Ovary (tissue), 10 donors: ENCODE measurements at places on chromosomes 2 and 18.

DNA sequence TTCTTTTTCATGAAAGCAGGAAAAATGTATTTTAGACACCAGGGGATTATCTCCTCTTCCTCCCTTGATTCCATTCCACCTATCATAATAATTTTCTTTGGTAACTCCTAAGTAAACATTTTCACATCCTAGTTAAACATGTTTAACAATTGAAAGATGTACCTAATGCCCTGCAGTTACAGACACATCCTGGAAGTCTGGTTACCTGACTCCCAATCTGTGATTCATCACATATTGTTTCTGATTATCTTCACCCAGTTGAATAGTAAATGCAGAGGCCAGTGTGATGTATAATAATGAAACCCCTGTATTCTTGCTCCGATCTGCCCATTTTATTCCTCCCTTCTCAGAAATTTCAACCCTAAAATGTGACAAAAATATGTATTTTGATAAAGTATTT lies 1237.6 kb upstream of the LRRTM1 start:
- DNase-seq: no peak
- H3K4me3 ChIP-seq: no peak overlapping the region
- H3K36me3 ChIP-seq: no peaks in the 10 kb centered on the region
- no peaks in the 10 kb centered on the region for H3K27me3 ChIP-seq

DNA sequence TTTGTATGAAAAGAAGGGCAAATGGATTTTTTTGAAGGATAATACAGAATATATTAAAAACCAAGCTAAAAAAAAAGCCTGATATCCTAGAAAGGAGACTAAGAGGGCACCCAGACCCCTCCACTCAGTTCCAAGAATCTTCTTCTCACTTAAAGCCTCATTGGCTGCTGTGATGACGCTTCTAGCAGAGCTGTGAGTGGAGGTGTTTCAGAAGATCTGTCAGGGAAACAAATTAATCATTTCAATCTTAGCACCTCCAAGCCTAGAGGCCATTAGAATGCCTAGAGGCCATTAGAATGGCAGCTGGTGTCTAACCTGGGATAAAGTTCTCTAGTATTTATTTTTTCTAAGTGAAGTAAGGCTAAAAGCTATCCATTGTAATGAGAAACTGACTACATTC lies 164.2 kb upstream of the TMEM200C start:
- H3K36me3 ChIP-seq: no peaks in the 10 kb centered on the region
- no peak overlapping the region for H3K27ac ChIP-seq
- H3K4me1 ChIP-seq: no peaks in the 10 kb centered on the region
- H3K4me3 ChIP-seq: no peak overlapping the region
- no peaks in the 10 kb centered on the region for H3K27me3 ChIP-seq
- no peak for DNase-seq

GRCh38 chr2:31274401-31275075 lies 40.6 kb downstream of the EHD3 start:
- DNase-seq: no peak
- H3K27ac ChIP-seq: no peak overlapping the region
- no peak overlapping the region for H3K4me3 ChIP-seq
- no peaks in the 10 kb centered on the region for H3K36me3 ChIP-seq

GRCh38 chr2:69166812-69167468 lies 154.0 kb downstream of the ANTXR1 start:
- H3K36me3 ChIP-seq: no peaks in the 10 kb centered on the region
- no peak overlapping the region for H3K27ac ChIP-seq
- DNase-seq: no peak
- no peaks in the 10 kb centered on the region for H3K27me3 ChIP-seq
- H3K4me1 ChIP-seq: peaks cover 25% of the 10 kb centered on the region
- no peak overlapping the region for H3K4me3 ChIP-seq

DNA sequence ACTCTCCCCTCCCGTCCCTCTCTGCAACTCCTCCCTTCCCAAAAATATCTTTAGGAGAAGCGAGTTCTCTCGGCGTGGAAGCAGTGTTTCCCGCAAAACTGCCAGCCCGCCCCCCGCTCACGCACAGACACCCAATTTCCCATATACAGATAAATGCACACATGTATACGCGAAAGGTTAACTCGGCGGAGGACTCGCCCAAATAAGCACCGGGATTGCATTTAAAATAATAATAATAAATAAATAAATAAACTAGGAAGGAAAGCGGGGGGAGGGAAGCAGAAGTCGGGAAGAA lies 70.0 kb upstream of the PSMD14 start:
- DNase-seq: no peak
- peaks cover 3% of the 10 kb centered on the region for H3K4me1 ChIP-seq
- H3K27me3 ChIP-seq: no peaks in the 10 kb centered on the region
- H3K36me3 ChIP-seq: no peaks in the 10 kb centered on the region
- H3K4me3 ChIP-seq: peak overlapping the region; percentile 52
- H3K27ac ChIP-seq: no peak overlapping the region

GRCh38 chr2:80326214-80326613 lies 21.7 kb upstream of the LRRTM1 start:
- no peak overlapping the region for H3K27ac ChIP-seq
- no peaks in the 10 kb centered on the region for H3K4me1 ChIP-seq
- H3K36me3 ChIP-seq: no peaks in the 10 kb centered on the region
- no peaks in the 10 kb centered on the region for H3K27me3 ChIP-seq
- DNase-seq: no peak

DNA sequence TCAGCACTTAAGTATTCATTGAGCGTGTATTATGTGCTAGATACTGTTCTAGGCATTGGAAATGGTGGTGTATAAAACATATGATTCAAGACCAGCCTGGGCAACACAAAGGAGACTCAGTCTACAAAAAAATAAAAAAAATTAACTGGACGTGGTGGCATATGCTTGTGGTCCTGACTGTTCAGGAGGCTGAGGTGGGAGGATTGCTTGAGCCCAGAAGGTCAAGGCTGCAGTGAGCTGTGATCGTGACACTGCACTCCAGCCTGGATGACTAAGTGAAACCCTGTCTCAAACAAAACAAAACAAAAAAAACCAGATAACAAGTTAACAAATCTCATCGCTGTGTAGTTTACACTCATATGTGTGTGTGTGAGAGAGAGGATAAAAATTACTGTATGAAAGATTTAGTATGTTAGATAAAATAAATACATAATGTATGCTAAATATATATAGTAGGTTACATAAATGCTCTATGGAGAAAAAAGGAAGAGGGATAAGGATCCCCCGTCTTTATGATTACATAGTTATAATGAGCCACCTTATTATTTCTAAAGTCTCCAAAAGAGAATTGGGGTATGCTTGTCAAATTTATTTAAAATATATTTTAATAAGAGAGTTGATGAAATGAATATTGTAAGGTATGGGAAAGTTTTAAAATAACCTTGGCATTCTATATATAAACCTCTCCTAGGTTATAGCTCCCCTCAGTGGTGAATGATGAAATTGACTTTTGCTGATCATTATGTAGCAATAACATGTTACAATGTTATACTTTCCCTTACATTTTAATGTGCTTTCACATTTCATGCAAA lies 69.2 kb downstream of the EHBP1 start:
- no peak overlapping the region for H3K4me3 ChIP-seq
- H3K4me1 ChIP-seq: peaks cover 6% of the 10 kb centered on the region
- H3K27ac ChIP-seq: peak overlapping the region; percentile 24
- no peaks in the 10 kb centered on the region for H3K36me3 ChIP-seq
- H3K27me3 ChIP-seq: no peaks in the 10 kb centered on the region

DNA sequence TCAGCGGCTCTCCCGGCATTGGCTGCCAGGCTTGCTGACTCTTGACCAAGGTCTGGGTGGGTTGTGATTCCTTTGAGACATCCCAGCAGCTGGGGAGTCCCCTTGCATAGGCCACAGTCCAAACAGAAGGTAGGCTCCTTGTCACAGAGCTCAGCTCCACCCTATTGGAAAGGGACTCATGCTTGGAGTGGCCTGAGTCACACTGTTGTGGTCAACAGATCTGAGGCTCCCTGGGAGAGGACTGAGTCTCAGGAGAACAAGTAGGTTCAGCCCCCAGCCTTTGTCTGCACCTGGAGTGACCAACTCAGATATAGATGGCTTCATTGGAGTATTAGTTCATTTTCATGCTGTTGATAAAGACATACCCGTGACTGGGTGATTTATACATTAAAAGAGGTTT lies 32.1 kb upstream of the SH3BP4 start:
- no peak for DNase-seq
- no peak overlapping the region for H3K4me3 ChIP-seq
- peaks cover 1% of the 10 kb centered on the region for H3K4me1 ChIP-seq
- H3K27me3 ChIP-seq: no peaks in the 10 kb centered on the region
- H3K27ac ChIP-seq: no peak overlapping the region
- no peaks in the 10 kb centered on the region for H3K36me3 ChIP-seq

DNA sequence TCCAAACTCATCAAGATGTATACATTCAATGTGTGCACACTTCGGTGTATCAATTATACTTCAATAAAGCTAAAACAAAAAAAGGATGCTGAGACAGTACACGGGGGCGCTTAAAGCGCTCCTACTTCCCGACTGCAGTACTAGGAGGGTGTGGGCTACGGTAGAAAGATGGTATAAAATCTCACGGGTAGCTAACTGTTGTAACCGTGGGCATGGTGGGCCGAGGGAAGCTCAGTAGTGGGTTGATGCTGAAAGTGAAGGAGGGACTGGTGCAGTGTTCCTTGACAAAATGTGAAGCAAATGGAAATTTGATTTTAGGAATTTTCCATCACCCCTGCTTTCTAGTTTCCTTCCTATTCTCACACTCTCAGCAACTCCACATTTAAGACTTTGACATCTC lies 42.6 kb upstream of the DARS1 start:
- H3K36me3 ChIP-seq: no peaks in the 10 kb centered on the region
- no peak overlapping the region for H3K4me3 ChIP-seq
- no peak overlapping the region for H3K27ac ChIP-seq
- no peaks in the 10 kb centered on the region for H3K27me3 ChIP-seq
- H3K4me1 ChIP-seq: peaks cover 2% of the 10 kb centered on the region

DNA sequence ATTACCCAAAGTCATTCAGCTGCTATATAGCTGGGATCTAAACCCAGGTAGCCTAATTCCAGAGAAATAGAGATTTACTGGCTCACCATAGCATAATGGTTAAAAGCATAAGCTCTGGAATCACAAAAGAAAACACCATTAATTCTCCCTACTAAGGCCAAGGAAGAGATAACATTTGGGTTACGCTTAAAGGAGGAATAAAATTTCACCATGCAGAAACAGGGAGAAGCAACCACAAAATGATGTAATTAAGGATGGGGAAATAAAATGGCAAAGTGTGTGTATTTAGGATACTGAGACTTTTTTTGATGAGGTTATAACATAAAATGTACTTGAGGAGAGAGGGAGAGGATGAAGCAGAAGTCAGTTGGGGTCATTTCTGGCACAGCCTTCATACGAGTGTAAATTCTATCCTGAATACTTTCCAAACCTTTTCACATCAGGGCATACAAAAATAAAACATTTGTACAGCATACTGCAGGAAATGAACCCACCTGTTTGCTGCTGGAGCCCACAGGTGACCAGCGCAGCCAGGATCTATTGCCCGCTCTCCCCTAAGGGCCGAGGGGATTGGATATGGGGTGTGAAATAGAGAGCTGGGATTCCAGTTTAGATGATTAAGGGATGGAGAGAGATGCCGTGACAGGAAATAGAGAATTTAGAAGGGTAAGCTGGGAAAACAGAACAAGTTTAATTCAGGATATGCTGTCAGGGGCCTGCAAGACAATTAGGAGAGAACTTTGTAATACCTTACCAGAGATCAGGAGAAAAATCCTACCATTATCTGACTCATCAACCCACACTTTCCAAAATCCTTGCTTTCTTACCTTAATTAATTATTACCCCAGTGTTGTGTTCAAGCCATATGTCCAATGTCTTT lies 43.8 kb upstream of the SERTAD2 start:
- DNase-seq: no peak
- H3K27me3 ChIP-seq: no peaks in the 10 kb centered on the region
- H3K27ac ChIP-seq: no peak overlapping the region
- no peak overlapping the region for H3K4me3 ChIP-seq
- no peaks in the 10 kb centered on the region for H3K36me3 ChIP-seq

DNA sequence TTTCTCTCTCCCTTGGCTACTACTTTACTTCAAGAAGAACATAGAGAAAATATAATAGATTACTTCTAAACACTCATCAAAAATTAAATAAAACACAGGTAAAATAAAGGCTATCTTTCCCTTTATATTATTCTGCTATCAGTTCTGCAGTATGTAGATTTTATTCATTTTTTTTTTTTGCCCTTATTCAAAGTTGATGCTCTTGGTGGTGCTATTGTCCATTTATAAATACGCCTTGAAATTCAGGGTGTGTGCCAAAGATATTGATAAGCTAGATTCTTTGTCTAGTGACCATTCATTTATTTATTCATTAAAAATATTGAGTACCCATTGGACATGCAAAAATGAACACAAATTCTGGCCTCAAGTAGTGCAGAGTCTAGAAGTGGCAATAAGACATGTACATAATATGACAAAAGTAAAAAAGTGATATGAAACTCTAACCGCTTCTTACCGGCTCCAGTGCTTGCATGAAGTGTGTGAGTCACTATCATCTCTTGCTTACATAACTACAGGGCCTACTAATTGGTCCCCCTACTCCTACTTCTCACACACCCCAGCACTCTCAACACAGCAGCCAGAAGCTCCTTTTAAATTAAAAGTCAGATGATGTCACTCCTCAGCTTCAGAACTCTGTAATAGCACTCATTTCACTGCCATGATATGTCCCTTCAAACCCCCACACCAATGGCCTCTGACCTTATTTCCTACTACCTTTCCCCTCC lies 208.3 kb upstream of the FANCL start:
- no peaks in the 10 kb centered on the region for H3K27me3 ChIP-seq
- no peak overlapping the region for H3K4me3 ChIP-seq
- H3K36me3 ChIP-seq: no peaks in the 10 kb centered on the region
- H3K4me1 ChIP-seq: no peaks in the 10 kb centered on the region
- no peak overlapping the region for H3K27ac ChIP-seq

- no peaks in the 10 kb centered on the region for H3K36me3 ChIP-seq
- no peaks in the 10 kb centered on the region for H3K27me3 ChIP-seq
- no peak overlapping the region for H3K4me3 ChIP-seq
These were observed 98.7 kb upstream of the VWC2L start for GRCh38 chr2:214311931-214312749.

GRCh38 chr2:86442642-86443005 lies 1.5 kb downstream of the KDM3A start:
- no peak overlapping the region for H3K27ac ChIP-seq
- DNase-seq: peak; percentile 85
- H3K36me3 ChIP-seq: no peaks in the 10 kb centered on the region
- peaks cover 12% of the 10 kb centered on the region for H3K4me1 ChIP-seq
- peak overlapping the region; percentile 68 for H3K4me3 ChIP-seq

DNA sequence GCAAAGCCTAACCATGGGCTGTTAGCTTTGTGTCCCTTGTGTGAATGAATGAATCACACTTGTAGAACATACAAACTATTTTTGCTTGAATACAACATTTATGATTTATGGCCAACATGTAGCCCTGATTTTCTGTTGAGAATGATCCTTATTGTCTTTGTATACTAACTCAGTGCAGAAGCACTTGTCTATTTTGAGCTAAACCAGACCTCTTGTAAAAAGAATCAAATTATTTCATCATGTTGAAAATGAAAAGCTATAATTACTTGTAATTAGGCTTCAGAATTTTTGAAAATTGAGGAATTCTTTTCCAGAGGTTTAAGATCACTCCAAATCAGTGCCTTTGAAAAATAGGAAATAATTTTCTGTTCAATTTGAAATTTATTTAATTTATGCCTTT lies 85.9 kb downstream of the ZNF407 start:
- H3K36me3 ChIP-seq: no peaks in the 10 kb centered on the region
- H3K4me1 ChIP-seq: no peaks in the 10 kb centered on the region
- no peak overlapping the region for H3K4me3 ChIP-seq
- H3K27me3 ChIP-seq: no peaks in the 10 kb centered on the region

GRCh38 chr18:44934901-44935300 lies 254.2 kb downstream of the SETBP1 start:
- no peak overlapping the region for H3K27ac ChIP-seq
- no peak for DNase-seq
- H3K4me3 ChIP-seq: no peak overlapping the region
